Glomerular endothelial cell (primary cell): ENCODE measurements at places on chromosomes 4 and X.
A peak's percentile ranks its signal among the peaks of the same experiment; 100 is the strongest.

GRCh38 chr4:1449475-1449832 is 43.2 kb upstream of the NKX1-1 start:
- no peak for DNase-seq

DNA sequence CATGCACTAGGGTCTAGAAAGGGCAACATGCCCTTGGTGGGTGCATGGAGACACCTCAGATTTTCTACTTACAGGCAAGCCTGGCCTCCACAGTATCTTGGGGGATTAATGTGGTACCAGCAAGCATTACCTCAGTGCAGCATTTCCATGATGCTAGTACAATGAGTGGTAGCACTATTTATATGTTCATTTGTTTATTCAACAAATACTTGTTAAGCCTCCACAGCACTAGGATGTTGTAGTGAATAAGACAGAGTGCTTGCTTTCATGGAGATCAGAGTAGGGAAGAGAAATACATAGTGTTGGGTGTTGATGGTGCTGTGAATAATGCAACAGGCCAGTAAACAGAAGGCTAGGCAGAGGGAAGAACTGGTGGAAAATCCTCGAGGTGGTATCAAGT is 133.4 kb downstream of the KLHL8 start:
- DNase-seq: no peak

- DNase-seq: no peak
Observed at GRCh38 chrX:44062840-44063239, 89.7 kb upstream of the NDP start.

GRCh38 chr4:119087656-119088055 is 48.0 kb upstream of the MYOZ2 start:
- no peak for DNase-seq

DNA sequence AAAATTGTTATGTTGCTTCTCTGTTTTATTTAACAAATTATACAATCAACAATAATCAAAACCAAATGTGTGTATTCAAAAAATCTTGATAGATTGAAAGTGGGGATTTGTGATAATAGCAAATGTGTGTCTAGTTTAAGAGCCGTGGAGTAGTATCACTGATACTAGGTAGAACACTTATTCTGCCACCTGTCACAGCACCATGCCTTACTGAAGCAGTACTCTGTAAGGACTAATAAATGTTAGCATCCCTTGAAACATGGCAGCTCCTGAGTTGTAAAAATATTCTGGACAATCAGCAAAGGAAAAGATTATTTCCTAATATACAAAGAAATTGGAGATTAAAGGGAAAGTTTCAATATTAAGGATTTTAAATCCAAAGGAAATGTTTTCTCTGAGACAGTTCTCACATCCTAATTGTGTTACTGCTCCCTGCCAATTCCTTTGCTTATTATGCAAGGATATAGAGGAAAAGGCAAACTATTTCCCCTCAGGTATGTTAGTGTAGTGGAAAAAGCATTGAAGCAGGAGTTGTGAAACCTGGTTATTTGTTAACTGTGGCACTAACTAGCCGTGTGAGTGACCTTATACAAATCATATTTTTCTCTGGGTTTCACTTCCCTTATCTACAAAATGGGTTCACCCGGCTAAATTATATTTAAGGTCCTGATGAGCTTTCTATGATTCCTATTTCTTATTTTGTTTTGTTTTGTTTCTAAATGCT is 303.1 kb downstream of the ARHGAP24 start:
- no peak for DNase-seq

DNA sequence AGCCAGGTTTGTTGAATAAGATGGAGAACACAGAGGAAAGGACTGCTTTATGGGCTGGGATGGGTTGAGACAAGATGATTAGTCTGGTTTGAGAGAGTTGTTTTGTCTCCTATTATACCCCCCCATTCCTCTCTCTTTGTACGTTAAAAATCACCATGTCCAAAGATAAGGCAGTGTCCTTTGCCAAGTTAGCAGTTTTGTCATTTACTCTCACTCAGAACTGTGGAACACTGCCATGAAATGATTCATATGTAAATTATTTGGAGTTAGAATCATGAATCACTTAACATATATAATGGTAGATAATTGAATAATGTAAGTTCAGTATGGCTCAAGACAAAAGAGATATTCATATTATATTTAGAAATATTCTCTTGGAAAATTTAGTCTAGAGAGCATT is 151.3 kb downstream of the DCLK2 start:
- DNase-seq: no peak

DNA sequence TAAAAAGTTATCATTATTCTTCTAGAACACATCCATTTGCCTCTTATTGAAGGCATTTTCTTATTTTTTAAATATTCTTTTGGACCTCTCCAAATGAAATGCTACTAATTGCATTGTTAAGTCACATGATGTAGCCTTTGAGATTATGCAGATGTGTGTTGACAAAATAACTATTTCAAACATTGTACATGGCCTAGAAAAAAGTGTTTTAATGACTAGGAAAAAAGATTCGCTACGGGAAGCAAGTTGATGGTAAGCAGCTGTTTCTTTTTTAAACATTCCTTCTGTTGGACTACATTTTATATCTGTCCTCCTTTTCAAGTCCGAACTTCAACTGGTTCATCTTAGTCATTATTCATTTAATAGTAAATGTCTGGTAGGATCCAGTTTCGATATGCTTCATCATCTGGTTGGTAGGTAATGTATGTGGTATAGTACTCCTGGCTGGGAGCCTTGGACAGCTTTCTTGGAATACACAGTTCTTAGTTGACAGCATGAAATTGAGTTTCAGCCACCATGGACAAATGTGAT is 34.3 kb upstream of the GUCY1A1 start:
- DNase-seq: no peak

DNA sequence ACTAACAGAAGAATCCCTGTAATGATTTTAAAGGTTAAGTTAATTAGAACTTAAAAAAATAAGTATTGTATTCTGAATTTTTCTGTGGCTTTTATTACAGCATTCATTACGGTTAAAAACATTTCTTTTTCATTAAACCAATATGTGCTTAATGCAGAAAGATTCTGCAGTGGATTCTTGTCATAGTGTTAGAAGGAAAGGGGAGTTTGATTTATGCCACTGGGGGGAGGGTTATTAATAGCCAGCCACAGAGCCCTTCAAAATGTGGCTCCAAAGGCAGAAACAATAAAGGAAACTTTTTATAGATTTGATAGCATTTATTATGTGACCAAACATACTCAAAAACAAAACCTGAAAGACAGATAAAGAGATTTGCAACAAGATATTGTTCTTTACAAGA is 9.1 kb downstream of the SMAD1 start:
- no peak for DNase-seq

- no peak for DNase-seq
Observed at GRCh38 chrX:118221733-118222132, 105.1 kb upstream of the KLHL13 start.

GRCh38 chr4:109365939-109366338 is 63.5 kb upstream of the COL25A1 start:
- DNase-seq: peak; percentile 44

- DNase-seq: no peak
Observed at GRCh38 chrX:153397256-153397960, 3.7 kb downstream of the PNMA6E start.

DNA sequence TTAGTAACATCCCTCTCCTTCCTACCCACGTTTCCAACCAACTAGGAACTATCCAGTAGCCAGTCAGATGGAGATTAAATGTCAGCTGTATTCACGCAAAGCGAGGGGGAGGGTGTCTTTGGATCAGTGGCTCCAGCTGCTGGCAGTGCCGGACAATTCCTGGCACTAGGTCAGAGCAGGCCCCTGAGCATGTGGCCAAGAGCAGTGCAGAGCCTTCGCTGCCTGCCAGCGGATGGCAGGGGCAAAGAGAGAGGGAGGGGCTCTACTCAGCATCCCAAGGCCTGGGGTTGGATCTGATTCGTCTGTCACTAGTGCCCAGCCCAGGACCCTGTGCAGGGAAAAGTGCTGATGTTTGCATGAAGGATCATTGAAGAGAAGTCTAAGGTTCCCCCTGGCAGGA is 28.7 kb upstream of the JAKMIP1 start:
- no peak for DNase-seq

DNA sequence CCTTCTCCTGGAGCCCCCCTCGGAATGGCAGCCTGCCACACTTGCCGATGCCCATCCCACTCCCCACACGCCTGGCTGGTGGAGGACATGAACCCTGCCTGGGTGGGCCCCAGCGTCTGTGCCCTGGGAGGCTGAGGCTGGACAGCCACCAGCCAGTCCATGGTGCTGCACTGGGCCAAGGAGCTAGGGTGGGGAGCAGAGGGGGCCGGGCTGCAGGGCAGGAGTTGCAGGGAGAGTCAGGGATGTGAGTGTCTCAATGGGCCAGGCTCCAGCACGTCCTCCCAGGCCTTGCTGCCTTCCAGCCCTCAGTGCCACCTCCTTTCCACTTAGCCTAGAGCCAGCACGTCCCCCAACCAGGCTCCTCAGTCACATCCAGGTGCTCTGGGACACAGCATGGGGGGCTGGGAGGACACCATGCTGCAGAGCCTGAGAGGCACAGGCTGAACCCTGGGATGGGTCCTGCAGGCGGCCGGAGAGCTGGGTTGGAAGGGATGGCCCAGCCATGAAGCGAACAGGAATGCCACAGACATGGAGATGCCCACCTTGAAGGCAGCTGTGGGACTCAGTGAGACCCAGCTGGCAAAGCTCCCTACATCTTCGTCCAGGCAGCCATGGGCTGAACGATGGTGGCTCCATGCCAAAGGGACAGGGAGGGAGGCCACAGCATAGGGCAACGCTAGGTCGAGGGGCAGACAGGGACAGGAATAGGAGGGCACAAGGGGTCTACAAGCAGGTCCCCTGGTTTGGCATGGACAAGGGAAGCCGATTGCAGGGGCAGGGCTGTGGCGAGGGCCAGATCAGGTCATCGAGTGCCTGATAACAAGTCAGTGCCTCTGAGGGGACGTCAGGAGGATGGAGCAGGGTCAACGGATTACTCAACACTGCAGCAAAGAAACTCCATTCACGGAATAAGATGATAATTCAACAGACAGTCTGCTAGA is 30.1 kb upstream of the MXD4 start:
- DNase-seq: no peak

DNA sequence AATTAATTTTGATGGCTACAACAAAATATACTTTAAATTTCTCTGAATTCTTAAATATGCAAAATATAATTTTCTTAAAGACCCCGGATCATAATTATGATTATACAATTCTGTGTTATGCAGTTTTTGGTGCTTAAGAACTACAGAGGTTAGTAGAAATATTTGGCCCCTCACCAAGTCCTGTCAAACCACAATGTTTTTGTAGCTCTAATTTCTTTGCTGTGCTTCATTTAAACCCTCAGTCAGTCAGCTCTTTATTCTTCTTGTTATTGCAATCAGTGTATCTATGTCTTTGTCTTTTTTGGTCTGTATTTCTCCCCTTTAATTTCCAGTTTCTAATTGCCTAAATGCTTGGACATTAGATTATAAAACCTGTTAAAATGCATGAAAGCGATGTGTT is 186.1 kb downstream of the CAMK2D start:
- DNase-seq: no peak

GRCh38 chr4:47383829-47384427 is 79.6 kb downstream of the COMMD8 start:
- no peak for DNase-seq

DNA sequence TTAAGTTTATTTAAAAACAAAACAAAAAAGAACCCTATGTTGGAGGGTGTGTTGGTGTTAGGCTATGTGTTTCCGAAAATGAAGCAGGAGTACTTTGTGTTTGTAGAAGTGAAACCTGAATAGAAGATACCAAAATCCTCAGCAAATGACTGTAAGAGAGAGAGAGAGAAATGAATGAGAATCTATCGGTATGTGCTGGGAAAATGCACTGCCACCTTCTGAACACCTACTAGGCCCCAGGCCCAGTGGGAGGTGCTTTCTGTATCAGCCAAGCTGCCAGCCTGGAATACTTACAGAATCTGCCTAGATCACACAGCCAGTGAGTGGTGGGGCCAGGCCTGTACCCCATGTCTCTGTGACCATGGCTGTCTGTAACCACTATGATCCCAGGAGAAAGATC is 14.9 kb upstream of the PIM2 start:
- DNase-seq: no peak

GRCh38 chrX:124226129-124226528 is 106.3 kb upstream of the TEX13D start:
- DNase-seq: no peak

- DNase-seq: no peak
Observed at GRCh38 chrX:34565981-34566380, 91.1 kb downstream of the TMEM47 start.
